ENCODE measurements at places on chromosomes 6 and 20. TPM values are rescaled to one million over a fixed set of nuclear protein-coding genes. Genes with fewer than 3 reads are reported as not detected.

DNA sequence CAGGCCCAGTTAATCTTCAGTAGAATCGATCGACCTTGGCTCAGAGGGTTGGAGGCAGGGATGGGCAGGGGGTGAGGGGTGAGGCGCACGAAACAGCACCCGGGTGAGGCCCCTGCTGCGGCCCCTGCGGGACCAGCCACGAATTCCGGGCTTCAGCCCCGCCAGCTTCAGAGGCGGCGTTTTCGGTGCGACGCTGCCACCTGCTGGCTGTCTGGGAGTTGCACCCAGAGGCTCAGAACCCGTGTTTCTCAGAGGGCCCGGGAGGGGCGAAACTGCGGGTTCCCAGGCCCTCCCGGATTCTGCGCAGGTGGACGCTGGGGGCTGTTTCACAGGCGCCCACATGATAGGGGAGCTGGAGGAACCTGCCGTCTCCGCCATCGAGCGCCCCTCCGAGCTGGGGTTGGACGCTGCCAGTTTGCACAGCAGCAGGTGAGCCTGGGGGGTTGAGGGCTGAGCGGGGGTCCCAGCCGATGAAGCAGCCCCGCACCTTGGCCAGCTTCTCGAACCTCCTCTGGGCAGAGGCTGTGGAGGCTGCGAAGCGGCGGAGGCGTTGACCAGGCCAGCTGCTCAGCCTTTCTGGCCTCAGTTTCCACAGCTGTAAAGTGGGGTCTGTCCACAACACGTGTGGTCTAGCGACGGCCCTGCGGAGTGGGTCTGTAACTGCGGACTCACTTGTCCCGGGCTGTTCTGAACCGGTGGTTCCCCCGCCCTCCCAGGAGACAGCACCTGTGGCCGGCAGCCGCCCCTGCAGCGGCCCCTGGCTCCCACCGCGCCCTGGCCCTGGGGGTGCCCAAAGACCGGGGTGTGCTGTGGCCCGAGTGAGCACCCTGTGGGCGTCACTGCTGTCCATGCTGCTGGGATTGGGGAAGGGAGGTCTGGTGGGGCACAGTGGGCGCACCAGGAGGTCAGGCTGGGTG is 2.5 kb upstream of the BHLHE23 start:
- no peak overlapping the region for H3K4me3 ChIP-seq
- H3K36me3 ChIP-seq: no peaks in the 10 kb centered on the region
- peaks cover 21% of the 10 kb centered on the region for H3K4me1 ChIP-seq
- peak; percentile 67 for DNase-seq
- no peak overlapping the region for H3K27ac ChIP-seq

Gene TSPO2
- total RNA-seq: not detected

- H3K27me3 ChIP-seq: no peaks in the 10 kb centered on the region
- no peak overlapping the region for H3K4me3 ChIP-seq
- H3K27ac ChIP-seq: no peak overlapping the region
- H3K4me1 ChIP-seq: no peaks in the 10 kb centered on the region
- no peaks in the 10 kb centered on the region for H3K36me3 ChIP-seq
Observed at GRCh38 chr6:55713436-55713835, 134.4 kb upstream of the HMGCLL1 start.

DNA sequence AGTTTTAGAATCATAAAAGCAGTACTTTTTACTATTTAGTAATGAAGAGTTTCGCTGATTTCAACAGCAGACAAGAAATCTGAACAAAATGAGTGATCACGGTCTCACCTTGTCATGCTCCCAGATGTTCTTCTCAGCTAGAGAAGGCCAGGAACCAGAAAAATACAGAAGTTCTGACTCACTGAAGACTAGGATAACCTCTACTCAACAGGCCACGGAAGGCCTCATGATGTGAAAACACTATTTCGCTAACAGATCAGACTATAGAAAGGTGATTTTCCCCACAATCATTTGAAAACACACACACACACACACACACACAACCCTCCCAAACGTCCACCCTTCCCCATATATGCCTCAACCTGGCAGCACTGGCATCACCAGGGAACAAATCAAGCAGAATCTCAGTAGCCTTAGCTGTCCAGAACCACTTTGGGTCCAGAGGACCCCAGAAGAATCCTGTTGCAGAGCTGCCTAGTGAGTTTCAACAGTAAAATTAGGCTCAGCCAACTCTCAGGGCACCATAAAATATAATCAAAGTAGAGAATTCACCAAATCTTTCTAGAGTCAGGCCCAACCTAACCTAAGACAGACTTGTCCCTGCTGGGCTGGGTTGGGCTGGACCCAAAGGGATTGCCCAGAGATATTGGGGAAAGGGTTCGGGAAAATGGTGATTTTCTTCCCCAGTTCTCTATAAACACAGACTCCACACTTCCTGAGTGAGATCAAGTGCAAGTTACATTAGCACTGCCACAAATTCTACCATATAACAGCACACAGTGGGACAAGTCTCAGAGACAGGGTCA is 7.9 kb downstream of the EXOC2 start:
- no peaks in the 10 kb centered on the region for H3K4me1 ChIP-seq
- no peaks in the 10 kb centered on the region for H3K27me3 ChIP-seq
- no peak overlapping the region for H3K4me3 ChIP-seq
- no peak overlapping the region for H3K27ac ChIP-seq

Gene PRR3
- total RNA-seq: 2.8 TPM

Gene ZSCAN23
- 1.7 TPM for total RNA-seq

Gene ELOVL2
- 0.95 TPM for total RNA-seq

DNA sequence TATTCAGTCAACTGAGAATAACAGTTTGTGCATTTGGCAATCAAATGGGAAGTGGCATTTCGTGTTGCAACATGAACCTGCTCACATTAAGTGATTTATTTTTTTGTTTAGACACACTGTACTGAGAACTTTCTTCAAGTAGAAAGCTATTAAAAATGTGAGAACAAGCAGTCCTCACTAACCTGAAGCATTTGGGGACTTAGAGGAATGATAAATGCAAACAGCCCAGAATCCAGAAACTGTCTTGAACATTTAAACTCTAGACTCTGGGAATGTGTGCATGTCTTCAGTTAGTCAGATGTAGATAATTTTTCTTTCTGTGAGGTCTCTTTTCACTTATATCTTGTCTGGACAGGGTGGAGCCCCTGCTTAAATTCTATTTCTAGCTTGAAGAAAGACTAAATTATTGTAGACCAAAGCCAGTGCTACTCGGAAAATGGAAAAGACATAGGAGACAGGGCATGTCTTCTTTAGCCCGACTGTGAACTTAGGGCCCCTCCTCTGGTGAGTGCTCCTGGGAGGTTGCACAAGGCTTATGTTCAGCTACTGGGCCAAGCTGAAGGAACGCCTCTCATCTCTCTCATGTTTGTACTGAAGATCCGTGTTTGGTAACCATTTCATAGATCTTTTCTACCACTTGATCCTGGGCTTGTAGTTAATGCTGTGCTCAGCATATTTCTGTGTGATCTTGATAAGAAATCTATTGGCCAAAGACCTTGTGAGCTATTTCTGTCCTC is 70.1 kb downstream of the SLX4IP start:
- no peaks in the 10 kb centered on the region for H3K36me3 ChIP-seq
- no peak for DNase-seq
- no peaks in the 10 kb centered on the region for H3K27me3 ChIP-seq
- H3K4me3 ChIP-seq: no peak overlapping the region
- H3K27ac ChIP-seq: peak overlapping the region; percentile 77

DNA sequence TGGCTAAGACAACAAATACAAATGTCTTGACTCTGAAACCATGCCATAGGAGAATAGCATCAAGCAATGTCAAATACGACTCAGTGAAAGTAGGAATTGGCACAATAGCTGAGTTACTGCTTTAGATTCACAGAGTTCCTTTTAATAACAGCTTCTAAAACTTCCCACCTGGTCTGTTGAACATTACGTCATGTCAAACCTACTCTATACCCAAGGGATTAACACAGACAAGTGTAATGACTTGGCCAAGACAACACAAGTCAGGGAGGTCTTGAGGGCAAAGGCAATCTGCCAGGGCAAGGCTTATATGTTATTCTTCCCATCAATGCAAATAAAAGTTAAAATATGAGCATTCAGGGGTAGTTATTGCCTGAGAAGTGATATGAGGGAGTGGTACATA is 265.1 kb upstream of the PRDM1 start:
- no peak overlapping the region for H3K4me3 ChIP-seq
- DNase-seq: no peak
- H3K27me3 ChIP-seq: no peaks in the 10 kb centered on the region
- no peak overlapping the region for H3K27ac ChIP-seq

DNA sequence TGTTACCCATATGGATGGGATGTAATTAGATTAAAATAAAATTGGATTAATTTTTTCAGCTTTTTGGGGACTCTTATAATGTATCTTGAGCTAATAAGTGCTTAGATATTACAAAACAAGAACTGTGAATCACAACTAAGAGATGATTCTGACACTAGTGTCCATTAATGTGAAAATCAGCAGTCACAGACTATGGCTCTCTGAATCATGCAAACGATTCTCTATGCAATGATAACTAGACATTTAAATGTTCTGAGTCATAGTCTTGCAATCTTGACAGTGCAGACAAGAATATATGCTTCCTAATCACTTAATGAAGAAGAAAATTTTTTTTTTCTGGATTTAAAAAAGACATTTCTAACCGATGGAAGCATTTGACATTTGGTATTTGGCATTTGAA is 82.2 kb upstream of the OPRM1 start:
- H3K36me3 ChIP-seq: no peaks in the 10 kb centered on the region
- no peak overlapping the region for H3K4me3 ChIP-seq
- no peaks in the 10 kb centered on the region for H3K4me1 ChIP-seq
- no peaks in the 10 kb centered on the region for H3K27me3 ChIP-seq
- no peak overlapping the region for H3K27ac ChIP-seq

Gene TSHZ2
- 2.9 TPM for total RNA-seq

Gene FYN
- 55.1 TPM for total RNA-seq

Gene LY6G5B
- 3.7 TPM for total RNA-seq

DNA sequence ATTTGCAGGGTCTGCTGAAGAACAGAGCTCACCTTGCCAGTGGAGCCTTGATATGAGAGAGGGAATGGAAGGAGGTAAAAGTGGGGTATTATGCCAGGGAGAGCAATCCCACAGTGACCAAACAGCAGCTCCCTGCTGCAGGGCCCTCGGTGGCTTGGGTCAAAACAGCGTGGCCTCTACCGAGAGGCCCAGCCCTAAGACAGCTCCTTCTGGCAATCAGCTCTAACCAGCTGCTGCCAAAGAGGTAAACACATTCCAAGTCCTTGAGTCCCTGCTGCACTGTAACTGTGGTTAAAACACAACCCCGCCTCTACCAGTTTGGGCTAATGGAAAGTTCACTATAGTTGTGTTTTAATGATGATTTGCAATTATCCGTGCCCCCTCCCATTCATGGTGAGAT is 1.4 kb upstream of the DAAM2 start:
- no peaks in the 10 kb centered on the region for H3K27me3 ChIP-seq
- H3K27ac ChIP-seq: no peak overlapping the region
- no peaks in the 10 kb centered on the region for H3K36me3 ChIP-seq
- H3K4me1 ChIP-seq: peaks cover 6% of the 10 kb centered on the region

- H3K4me1 ChIP-seq: no peaks in the 10 kb centered on the region
- no peaks in the 10 kb centered on the region for H3K27me3 ChIP-seq
- no peak for DNase-seq
- no peak overlapping the region for H3K27ac ChIP-seq
Observed at GRCh38 chr6:84688141-84688873, 76.1 kb downstream of the TBX18 start.

- DNase-seq: no peak
- H3K4me3 ChIP-seq: no peak overlapping the region
- H3K27ac ChIP-seq: no peak overlapping the region
- H3K36me3 ChIP-seq: no peaks in the 10 kb centered on the region
Observed at GRCh38 chr6:121917834-121918559, 481.5 kb upstream of the HSF2 start.

DNA sequence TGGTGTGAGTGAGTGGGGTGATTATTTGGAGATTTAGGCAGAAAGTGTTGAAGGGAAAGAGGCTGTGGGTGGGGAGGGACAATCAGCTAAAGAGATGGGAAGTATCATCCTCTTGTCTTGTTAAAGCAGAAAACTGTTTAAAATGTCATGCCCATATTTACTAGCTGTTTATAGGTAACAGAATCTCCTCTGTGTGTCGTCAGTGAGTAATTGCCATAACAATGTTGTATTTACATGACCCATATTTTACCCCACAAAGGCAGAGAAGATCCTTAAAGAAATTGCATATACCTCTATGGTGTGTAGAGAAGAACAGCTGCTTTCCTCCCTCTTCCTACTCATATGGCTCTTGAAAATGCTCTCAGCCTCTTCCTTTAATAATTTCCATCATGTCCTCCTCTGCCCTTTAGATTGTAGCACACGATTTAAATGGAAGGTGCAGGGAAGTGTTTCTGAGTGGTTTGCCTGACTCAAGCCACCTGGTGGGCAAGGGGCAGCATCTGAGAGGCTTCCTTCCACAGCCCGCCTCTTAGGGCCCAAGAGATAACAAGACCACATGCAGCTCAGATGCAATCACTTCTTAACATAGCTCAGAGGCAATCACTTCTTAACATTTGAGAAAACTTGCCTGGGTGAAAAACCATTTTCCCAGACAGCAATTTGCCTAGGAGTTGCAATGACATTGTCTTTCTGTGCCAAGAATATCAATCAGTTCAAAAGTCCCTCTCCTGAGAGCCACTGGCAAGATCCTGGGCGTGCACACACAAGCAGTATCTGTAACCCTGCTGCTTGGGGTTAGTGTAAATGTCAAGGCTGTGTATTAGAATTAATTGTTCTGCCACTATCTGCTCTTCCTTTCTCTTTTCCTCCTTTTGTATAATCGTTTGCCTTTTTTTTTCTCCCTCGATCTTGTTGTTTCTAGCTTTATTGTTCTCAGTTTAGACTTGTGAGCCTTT is 44.1 kb upstream of the EDN1 start:
- no peaks in the 10 kb centered on the region for H3K27me3 ChIP-seq
- H3K4me1 ChIP-seq: no peaks in the 10 kb centered on the region
- H3K36me3 ChIP-seq: no peaks in the 10 kb centered on the region
- no peak for DNase-seq
- H3K27ac ChIP-seq: no peak overlapping the region

Gene CAPN11
- 0.32 TPM for total RNA-seq

DNA sequence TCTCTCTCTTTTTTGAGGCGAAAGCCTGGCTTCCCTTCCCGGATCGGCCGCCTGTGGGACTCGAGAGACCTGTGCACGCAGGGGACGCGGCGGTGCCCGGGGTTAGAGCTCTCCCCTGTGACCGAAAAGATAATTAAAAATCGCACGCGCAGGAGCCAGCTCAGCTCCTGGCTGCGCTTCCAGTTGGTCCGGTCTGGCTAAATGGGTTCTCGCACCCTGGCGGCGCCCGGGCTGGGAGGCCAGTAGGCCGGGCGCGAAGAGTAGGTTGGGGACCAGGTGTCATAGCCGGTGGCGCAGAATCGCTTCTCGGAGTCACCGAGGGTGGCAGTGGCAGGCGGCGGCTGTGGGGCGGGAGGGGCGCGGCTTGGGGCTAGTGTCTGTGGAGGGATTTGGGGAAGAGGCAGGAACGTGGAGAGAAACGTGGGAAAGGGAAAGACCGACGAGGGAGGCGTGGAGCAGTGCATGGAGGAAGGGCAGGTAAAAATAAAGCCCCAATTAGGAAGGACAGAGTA is 41.9 kb upstream of the SUPT3H start:
- peaks cover 73% of the 10 kb centered on the region for H3K27me3 ChIP-seq
- no peaks in the 10 kb centered on the region for H3K36me3 ChIP-seq
- peak overlapping the region; percentile 30 for H3K4me3 ChIP-seq
- peaks cover 44% of the 10 kb centered on the region for H3K4me1 ChIP-seq
- peak; percentile 40 for DNase-seq
- H3K27ac ChIP-seq: no peak overlapping the region
